NCI-H2081 (cell line): ENCODE measurements at places on chromosomes 6 and 20.

- peak; percentile 77 for DNase-seq
These were observed 123.5 kb downstream of the MAN1A1 start for GRCh38 chr6:119226089-119226488.

DNA sequence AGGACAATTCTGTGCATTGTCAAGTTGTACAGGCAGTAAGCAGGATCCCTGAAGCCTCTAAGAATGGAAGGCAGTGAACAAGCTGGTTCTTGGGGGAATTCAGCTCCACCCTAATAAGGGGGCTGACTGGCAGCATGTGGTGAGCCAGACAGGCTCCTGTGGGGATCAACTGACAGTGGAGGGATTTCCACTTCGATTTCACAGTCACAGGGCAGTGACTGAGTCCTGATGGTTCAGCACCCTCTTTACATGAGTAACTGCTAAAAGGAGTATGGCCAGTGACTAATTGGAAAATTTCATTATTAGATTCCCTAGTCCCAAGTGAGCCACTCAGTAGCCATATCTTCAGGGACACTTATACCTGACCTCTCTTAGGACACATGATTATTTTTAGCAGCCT is 78.4 kb downstream of the NDUFAF5 start:
- no peak for DNase-seq

- DNase-seq: no peak
These were observed 25.4 kb upstream of the C20orf144 start for GRCh38 chr20:33636776-33637175.

- DNase-seq: no peak
These were observed 11.8 kb downstream of the C20orf203 start for GRCh38 chr20:32661820-32662528.

DNA sequence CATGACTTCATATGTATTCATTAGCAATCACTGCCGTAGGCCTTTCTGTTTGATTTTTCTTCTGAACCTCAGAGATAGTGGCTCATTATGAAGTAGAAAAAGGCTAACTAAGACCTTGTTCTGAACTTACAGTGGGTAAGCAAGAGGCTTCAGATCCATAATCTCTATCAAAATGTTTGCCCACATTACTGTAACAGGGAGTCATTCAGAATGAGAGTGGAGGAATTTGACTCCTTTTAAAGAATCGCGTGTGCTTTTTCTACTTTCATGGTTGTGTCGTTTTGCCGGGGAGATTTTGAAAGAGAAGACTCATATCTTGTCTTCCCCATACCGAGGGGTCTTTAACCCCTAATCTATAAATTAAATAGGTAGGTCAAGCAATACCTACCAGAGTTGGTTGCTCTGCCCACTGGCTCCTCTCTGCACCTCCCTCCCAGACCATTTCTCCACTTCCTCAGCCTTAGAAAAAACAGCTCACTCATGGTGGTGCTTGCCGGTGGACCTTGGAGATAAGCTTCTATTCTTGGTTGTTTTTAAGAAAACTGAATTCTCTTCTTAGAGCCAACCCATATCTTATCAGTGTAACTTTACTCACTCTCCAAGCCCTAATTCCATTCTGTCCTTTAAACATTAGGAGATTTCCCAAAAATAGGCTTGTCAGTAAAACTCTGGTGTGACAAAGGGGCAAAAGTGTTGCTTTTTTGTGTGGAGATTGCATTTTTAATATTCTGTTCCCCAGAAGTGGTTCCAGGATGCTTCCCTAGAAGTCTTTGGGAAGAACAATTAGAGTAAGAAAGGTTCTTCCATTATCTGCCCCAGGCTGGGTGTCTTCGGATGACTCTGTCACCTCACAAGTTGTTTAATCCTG is 56.6 kb downstream of the E2F3 start:
- DNase-seq: no peak

GRCh38 chr6:125656287-125656870 is 93.1 kb upstream of the HEY2 start:
- peak; percentile 20 for DNase-seq

GRCh38 chr6:91462241-91462640 is 875.4 kb upstream of the MAP3K7 start:
- no peak for DNase-seq

GRCh38 chr6:70538376-70538775 is 28.4 kb upstream of the SDHAF4 start:
- no peak for DNase-seq

DNA sequence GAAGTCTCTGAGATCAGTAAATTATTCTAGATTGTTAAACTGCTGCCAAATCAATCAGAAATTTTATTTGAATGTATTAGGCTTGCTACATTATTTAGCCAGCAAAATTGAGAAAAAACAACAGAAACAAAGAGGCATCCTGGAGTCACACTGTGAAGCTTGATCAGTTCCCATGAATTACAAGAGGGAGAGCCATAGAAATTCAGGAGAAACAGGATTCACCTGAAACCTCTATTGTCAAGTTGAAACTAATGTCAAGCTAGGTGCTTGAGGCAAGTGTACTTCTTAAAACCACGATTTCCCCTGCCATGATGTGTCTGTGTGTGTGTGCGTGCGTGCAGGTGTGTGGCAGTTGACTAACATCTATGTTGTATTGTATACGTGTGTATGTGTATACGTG is 439.1 kb upstream of the NOX3 start:
- DNase-seq: no peak

GRCh38 chr6:148968771-148969602 is 222.2 kb downstream of the UST start:
- DNase-seq: no peak

- no peak for DNase-seq
These were observed 454.1 kb upstream of the KHDRBS2 start for GRCh38 chr6:62740171-62740570.

DNA sequence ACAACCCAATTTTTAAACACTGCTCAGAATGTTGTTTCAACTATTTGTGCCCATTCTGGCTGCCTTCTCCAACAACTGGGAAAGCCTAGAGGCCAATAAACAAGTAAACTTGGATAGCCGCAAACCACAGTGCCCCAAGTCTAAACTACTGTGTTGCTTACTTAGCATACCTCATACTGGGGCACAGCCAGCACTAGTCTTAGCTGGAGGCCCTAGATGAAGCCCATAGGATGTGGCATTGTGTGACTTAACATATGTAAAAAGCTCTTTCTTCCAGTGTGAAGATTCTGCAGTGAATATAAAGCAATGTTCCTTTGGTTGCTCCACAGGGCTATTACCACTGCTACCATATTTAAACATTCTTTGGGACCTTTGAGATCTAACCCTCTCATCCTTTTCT is 564.3 kb upstream of the NRSN1 start:
- no peak for DNase-seq

GRCh38 chr6:17001188-17001587 is 100.7 kb upstream of the STMND1 start:
- DNase-seq: no peak

DNA sequence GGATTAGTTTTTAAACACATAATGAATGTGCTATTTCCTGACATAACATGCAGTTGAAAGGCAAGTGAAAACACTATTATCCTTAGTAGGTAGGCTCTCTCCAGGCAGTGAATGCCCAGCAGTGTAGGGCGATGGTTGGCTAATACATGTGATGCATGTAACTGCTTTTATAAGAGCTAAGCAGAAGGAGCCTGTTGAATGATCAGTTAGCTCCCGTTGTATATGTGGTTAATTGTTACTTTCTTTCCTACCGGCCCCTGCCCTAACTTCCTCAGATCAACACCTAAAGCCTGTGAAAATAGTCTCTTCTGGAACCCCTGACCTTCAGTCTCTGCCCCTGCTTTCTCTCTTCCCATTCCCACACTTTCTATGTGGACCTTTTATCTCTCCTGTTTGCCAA is 10.5 kb downstream of the SOX4 start:
- DNase-seq: no peak

GRCh38 chr6:23415819-23416427 is 710.1 kb upstream of the NRSN1 start:
- DNase-seq: no peak

DNA sequence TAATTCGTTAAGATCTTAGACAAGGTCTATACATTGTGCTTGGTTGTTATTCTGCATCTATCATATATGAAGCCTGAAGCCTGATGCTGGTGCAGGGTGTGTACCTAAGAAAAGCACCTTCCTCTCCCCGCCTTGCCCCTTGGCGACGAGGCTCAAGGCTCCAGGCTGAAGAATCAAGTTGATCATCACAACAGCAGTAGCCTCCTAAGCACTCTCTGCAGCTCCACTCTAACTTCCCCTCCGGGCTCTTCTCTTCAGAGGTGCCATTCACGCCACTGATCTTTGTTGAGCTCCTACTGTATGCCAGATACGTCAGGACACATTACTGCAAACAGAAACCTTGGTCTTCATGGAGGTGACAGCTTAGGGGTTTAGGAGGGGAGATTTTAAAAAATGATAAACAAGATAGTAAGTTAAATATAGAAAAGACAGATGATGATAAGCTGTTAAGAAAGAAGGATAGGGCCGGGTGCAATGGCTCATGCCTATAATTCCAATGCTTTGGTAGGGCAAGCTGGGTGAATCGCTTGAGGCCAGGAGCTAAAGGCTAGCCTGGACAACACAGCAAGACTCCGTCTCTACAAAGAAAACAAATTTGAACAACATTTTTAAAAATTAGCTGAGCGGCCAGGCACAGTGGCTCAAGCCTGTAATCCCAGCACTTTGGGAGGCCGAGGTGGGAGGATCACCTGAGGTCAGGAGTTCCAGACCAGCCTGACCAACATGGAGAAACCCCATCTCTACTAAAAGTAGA is 38.4 kb upstream of the ZNF217 start:
- no peak for DNase-seq

DNA sequence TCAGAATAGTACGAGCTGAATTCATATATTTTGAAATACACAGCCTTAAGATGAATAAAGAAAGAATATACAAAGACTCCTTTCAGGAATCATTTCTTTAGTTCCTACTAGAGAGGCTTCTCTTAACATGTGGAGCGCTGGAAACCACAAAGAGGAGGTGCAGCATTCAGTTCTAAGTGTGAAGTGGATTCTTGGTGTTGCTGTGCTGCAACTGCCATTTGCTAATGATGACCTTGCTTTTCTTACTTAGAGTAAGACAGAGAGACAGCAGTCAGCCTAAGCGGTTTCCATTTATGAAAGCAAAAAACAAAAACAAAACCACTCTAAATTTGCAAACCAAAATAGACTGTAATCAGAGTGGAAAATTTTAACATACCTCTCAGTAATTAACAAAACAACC is 629.0 kb downstream of the EPHA7 start:
- no peak for DNase-seq

DNA sequence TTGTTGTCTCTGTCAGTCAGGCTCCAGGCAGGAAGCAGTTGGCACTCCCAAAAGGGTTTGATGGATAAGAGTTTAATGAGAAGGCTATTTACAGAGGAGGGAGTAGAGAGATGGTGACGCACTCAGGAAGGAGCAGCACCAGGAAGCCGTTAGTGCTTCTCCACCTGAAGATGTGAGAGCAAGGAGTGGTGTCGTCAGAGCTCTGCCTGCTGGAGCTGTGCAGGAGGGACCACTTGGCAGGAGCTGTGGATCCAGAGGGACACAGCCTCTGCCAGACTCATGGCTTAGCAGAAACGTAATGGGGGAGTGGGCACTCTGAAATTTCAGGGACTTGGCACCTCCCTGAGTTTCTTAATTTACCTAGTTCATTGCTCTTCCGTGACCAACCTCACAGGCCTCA is 16.8 kb downstream of the DAAM2 start:
- no peak for DNase-seq

- DNase-seq: no peak
These were observed 5.8 kb upstream of the WFDC2 start for GRCh38 chr20:45463709-45464108.

- no peak for DNase-seq
These were observed 2.9 kb downstream of the NRN1 start for GRCh38 chr6:6003621-6004366.

DNA sequence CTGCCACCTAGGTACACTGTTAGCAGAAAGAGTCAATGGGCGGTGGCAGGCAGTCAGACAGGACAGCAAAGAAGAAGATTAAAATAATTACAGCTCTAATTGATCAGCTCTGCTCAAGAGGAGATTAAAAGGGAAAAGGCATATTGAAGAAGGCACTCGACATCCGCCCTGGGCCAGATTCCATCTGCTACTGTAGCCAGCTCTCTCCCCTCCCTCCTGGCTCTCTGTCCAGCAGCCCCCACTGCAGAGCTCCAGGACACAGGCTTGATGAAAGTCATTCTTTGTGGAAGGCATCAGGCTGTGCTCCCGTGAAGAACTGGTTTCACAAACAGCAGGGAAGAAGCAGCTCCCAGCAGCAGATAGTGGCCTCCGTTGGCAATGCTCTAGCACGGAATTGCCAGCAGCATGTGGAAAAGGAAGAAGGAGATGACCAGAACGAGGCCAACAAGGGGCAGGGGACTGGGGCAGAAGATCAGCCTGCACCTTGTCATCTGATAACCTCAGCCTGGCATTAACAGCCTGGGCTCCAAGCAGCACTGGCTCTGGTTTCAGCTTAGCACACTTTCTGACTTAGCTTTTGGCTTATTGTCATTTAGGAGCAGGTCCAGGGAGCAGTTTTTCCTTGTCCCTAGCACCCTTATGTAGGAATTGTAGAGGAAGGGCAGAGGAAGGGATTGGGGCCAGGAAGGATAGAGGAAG is 465.9 kb downstream of the KIF16B start:
- no peak for DNase-seq

GRCh38 chr6:135114355-135115145 is 59.9 kb upstream of the HBS1L start:
- no peak for DNase-seq

- no peak for DNase-seq
These were observed 228.1 kb upstream of the RIN2 start for GRCh38 chr20:19530006-19530405.

GRCh38 chr6:142326540-142326939 is 24.7 kb downstream of the ADGRG6 start:
- no peak for DNase-seq

- peak; percentile 71 for DNase-seq
These were observed 399 bp upstream of the REPS1 start for GRCh38 chr6:138988469-138988834.
